ENCODE measurements at places on chromosomes 7 and 10. TPM values are rescaled to one million over a fixed set of nuclear protein-coding genes. Genes with fewer than 3 reads are reported as not detected.
A peak's percentile ranks its signal among the peaks of the same experiment; 100 is the strongest.

HYAL4 gene
- total RNA-seq: not detected

DNA sequence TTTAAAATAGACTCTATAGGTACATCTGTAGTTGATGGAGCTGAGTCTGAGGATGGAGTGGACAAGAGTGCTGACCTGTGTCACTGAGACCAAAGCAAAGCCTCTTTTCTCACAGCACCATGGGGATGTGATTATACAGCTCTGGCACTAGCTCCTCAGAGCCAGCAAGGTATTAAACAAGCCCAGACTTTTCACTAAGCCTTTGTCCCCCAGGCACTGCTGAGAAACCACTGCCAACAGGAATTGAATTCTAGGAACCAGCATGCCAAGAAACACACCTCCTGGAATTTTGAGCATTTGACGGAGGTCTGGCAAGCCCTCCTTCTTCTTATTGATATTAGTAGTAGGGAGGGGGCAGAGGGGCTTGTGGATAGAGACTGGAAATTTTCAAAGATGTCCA, 147.0 kb downstream of the C1GALT1 start:
- peak; percentile 52 for DNase-seq
- H3K27ac ChIP-seq: no peak overlapping the region
- no peak overlapping the region for H3K4me3 ChIP-seq
- no peaks in the 10 kb centered on the region for H3K27me3 ChIP-seq
- H3K4me1 ChIP-seq: peaks cover 3% of the 10 kb centered on the region
- no peaks in the 10 kb centered on the region for H3K36me3 ChIP-seq

GGCT gene
- 160 TPM for total RNA-seq

ATP6V0A4 gene
- total RNA-seq: not detected

GRCh38 chr7:49703337-49703736, 70.1 kb upstream of the VWC2 start:
- H3K27me3 ChIP-seq: no peaks in the 10 kb centered on the region
- H3K27ac ChIP-seq: no peak overlapping the region
- no peak for DNase-seq
- peaks cover 3% of the 10 kb centered on the region for H3K4me1 ChIP-seq

- H3K36me3 ChIP-seq: no peaks in the 10 kb centered on the region
- no peaks in the 10 kb centered on the region for H3K4me1 ChIP-seq
- DNase-seq: no peak
- H3K4me3 ChIP-seq: no peak overlapping the region
- no peak overlapping the region for H3K27ac ChIP-seq
- no peaks in the 10 kb centered on the region for H3K27me3 ChIP-seq
Measured at GRCh38 chr10:117432866-117433265, 57.6 kb upstream of the PDZD8 start.

All from neural progenitor cell (in vitro differentiated cells).